DND-41 (cell line): ENCODE measurements at places on chromosomes 6 and 20.

- no peak overlapping the region for H3K27ac ChIP-seq
- H3K4me3 ChIP-seq = no peak overlapping the region
- H3K36me3 ChIP-seq = no peaks in the 10 kb centered on the region
- DNase-seq = no peak
- no peaks in the 10 kb centered on the region for H3K4me1 ChIP-seq
- peaks cover 7% of the 10 kb centered on the region for H3K27me3 ChIP-seq
Observed at GRCh38 chr6:134690048-134690447, 259.9 kb downstream of the ALDH8A1 start.

DNA sequence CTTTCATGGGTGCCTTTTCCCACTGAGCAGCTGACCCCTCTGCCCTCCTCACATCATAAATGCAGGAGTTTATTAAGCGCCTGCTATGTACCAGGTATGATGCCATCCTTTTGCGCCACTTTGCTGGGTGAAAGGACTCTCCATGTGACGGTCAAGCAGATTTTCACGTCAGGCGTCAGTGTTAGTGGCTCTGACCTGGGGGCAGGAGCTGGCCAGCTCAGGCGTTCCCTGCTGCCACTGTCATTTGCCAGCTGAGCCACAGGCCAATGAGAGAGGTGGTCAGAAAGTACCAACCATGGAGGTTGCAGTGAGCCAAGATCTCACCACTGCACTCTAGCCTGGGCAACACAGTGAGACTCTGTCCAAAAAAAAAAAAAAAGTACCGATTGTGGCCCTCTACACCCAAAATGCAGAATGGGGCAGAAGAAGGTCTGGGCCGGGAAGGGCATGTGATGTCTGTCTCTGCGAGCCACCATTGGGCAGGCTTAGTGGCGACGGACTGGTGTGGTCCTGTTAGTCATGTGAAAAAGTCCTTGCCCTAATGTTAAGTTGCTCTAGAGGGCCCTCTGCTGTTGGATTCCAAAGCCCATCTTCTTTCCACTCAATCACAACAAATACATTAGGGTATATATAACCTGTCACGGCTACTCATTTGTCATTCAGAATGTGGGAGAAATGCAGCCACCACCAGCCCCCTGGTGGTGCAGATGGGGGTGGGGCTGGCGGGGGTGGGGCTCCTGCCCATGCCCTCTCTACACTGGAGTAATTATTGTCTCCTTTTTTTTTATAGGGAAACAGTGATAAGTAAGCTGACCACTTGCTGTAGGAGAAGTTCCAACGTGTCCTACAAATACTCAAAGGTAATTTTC is 18.4 kb upstream of the SLC22A1 start:
- no peaks in the 10 kb centered on the region for H3K4me1 ChIP-seq
- H3K27me3 ChIP-seq = no peaks in the 10 kb centered on the region
- no peak overlapping the region for H3K27ac ChIP-seq
- no peak overlapping the region for H3K4me3 ChIP-seq
- peak; percentile 48 for DNase-seq

DNA sequence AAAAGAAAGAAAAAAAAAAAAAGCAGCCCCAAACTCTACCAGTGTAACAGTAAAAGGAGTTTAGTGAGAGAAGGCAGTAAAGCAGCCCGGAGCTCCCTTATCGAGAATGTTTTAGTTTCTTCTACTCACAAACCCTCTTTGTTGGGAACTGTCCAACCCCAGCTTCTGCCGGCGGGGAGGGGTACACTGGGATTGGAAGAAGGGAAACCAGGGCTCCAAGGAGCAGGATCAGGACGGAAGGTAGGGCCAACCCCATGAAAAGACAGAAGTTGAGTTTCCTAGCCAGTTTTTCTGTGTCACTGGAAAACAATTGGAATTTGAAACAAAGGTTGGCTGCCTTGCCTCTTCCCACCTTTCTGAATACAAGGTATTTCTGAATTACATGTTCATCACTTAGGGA is 66.0 kb downstream of the KIZ start:
- H3K27ac ChIP-seq = no peak overlapping the region
- H3K4me3 ChIP-seq = no peak overlapping the region
- H3K4me1 ChIP-seq = no peaks in the 10 kb centered on the region

GRCh38 chr6:56802584-56802983 is 152.3 kb upstream of the BEND6 start:
- no peak overlapping the region for H3K27ac ChIP-seq
- no peak for DNase-seq
- no peaks in the 10 kb centered on the region for H3K27me3 ChIP-seq
- no peak overlapping the region for H3K4me3 ChIP-seq
- H3K4me1 ChIP-seq = no peaks in the 10 kb centered on the region

- H3K27ac ChIP-seq = no peak overlapping the region
- peaks cover 13% of the 10 kb centered on the region for H3K4me1 ChIP-seq
- H3K27me3 ChIP-seq = no peaks in the 10 kb centered on the region
Observed at GRCh38 chr6:7903673-7904072, 6.9 kb downstream of the TXNDC5 start.

DNA sequence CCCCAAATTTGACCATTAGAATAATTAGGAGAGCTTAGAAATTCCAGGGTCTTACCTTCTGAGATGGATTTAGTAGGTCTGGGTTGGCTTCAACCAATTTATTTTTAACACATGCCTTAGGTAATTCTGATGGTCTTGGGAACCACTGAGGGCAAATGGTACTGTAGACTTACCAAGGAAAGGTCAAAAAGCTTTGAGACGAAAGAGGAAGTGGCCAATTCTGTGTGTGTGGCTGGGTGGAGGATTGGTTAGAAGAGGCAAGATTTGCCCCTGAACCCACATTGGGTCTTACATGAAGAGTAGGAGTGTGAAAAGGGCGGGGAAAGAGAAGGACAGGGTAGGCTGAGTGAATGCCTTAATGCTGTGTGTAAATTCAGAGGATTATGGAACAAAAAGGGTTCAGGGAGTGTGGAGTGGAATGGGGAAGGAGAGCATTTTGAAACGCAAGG is 2.7 kb downstream of the ITCH start:
- H3K36me3 ChIP-seq = peaks cover 36% of the 10 kb centered on the region
- no peak overlapping the region for H3K4me3 ChIP-seq
- H3K27ac ChIP-seq = no peak overlapping the region; the same call in 1 of the 2 replicates
- H3K27me3 ChIP-seq = no peaks in the 10 kb centered on the region
- peak; percentile 19 for DNase-seq

GRCh38 chr6:155980014-155980767 is 524.6 kb upstream of the NOX3 start:
- no peak overlapping the region for H3K4me3 ChIP-seq
- no peaks in the 10 kb centered on the region for H3K27me3 ChIP-seq
- DNase-seq = no peak
- no peaks in the 10 kb centered on the region for H3K36me3 ChIP-seq
